A673 (cell line): ENCODE measurements at places on chromosomes 5 and 9. TPM values are rescaled to one million over a fixed set of nuclear protein-coding genes. Genes with fewer than 3 reads are reported as not detected.

DNA sequence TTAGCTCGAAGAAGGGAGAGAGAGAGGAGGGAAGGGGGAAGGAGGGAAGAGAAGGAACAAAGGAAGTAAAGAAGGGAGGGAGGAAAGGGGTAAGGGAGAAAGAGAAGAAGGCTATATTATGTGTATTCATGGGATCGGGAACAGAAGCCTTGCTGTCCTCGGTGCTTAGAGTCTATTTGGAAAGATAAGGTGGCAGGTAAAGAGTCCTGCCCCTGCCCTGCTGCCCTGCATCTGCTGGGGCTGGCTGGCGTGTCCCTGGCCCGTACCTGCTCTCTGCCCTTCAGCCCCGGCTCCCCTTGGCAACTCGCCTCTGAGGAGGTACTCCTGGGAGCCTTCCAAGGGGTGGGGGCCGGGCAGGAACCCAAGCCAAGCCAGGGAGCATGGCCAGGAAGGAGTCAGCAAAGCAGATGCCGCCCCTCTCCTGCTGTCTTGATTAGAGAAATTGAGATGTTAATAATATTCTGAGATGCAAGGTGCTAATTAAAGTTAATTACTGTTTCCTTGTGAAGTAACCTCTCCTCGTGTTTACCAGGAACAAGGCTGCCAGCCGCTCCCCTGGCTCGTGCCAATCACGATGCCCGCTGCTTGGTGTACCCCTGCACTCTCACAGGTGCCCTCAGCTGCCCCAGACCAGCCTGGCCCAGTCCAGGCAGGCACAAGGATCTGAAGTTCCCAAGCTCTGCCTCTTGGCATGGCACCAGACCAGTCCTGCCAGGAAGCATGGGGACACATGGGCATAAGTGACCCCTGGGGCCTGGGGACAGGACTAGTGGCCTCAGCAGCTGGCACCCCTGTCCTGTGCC lies 36.6 kb downstream of the PCDH1 start:
- no peaks in the 10 kb centered on the region for H3K36me3 ChIP-seq
- H3K27me3 ChIP-seq = no peaks in the 10 kb centered on the region
- no peak overlapping the region for H3K4me3 ChIP-seq
- DNase-seq = no peak
- peaks cover 34% of the 10 kb centered on the region for H3K4me1 ChIP-seq

GRCh38 chr5:172501708-172502320 lies 47.5 kb upstream of the SH3PXD2B start:
- H3K4me1 ChIP-seq = no peaks in the 10 kb centered on the region
- H3K36me3 ChIP-seq = no peaks in the 10 kb centered on the region
- no peaks in the 10 kb centered on the region for H3K27me3 ChIP-seq
- DNase-seq = no peak

DNA sequence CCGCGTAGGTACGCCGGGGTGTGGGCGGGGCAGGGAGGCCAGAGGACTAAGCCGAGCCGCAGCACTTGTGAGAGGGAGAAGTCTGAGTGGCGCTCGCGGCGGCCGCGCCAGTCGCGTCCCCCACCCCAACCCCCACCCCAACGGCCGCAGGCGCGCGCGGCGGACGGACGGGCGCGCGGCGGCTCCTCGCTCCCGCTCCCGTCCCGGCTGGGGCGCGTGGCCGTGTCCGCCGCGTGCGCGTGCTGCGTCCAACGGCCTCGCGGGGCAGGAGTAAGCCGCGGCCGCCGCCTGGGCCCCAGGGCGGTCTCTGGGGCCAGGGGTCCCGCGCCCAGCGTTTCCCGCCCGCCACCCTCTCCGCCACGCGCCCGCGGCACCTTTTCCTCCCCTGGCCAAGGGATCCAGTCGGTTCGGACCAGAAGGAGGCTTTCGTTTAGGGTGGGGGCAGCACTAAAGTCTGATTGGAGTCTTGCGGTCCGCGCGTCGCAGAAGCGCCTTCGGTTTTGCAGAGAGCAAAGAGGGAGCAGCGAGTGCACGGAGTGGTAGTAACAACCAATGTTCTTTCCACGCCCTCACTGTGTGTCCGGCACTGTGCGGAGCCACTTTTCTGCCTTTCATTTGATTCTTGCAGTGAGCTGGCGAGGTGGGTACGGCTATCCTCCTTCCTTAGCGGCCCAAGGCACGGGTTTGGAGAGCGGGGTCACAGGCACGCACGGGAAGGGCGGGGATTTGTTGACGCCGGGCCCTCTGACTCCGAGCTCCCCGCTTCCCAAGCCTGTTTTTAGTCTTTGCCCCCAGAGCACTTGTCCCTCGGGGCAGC lies 483 bp downstream of the G3BP1 start:
- DNase-seq = no peak
- H3K27me3 ChIP-seq = no peaks in the 10 kb centered on the region
- peak overlapping the region; percentile 93 for H3K27ac ChIP-seq
- peaks cover 6% of the 10 kb centered on the region for H3K36me3 ChIP-seq
- peak overlapping the region; percentile 82 for H3K4me3 ChIP-seq
- peaks cover 36% of the 10 kb centered on the region for H3K4me1 ChIP-seq

- no peaks in the 10 kb centered on the region for H3K27me3 ChIP-seq
- no peak for DNase-seq
- no peaks in the 10 kb centered on the region for H3K36me3 ChIP-seq
- no peak overlapping the region for H3K4me3 ChIP-seq
- H3K4me1 ChIP-seq = no peaks in the 10 kb centered on the region
Observed at GRCh38 chr9:32171339-32171738, 213.1 kb upstream of the ACO1 start.

GRCh38 chr9:14372437-14373335 lies 58.7 kb upstream of the NFIB start:
- peak; percentile 45 for DNase-seq
- H3K27ac ChIP-seq = no peak overlapping the region
- no peaks in the 10 kb centered on the region for H3K27me3 ChIP-seq
- no peaks in the 10 kb centered on the region for H3K36me3 ChIP-seq

DNA sequence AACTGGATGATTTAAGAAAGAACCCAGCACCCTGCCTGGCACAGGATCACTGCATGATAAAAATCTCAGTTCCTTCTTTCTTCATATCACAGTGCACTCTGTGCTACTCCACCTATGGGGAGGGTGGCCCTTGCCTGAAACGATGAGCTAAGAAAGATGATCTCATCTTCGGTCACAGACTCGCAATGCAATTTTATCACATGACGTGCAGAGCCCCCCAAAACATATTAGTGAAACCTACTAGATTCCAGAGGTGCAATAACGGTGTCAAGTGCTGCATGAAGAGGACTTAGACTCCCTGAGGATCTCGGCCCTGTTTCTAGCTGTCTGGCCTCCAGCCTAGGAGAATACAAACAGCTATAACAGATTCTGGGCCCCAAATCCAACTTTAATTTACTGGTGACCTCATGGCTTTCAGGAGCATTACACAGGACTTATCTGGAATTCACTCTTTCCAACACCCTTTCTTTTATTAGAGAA lies 104.0 kb downstream of the EBF1 start:
- H3K36me3 ChIP-seq = no peaks in the 10 kb centered on the region
- no peak overlapping the region for H3K4me3 ChIP-seq
- no peak overlapping the region for H3K27ac ChIP-seq
- no peak for DNase-seq
- peaks cover 12% of the 10 kb centered on the region for H3K4me1 ChIP-seq

DNA sequence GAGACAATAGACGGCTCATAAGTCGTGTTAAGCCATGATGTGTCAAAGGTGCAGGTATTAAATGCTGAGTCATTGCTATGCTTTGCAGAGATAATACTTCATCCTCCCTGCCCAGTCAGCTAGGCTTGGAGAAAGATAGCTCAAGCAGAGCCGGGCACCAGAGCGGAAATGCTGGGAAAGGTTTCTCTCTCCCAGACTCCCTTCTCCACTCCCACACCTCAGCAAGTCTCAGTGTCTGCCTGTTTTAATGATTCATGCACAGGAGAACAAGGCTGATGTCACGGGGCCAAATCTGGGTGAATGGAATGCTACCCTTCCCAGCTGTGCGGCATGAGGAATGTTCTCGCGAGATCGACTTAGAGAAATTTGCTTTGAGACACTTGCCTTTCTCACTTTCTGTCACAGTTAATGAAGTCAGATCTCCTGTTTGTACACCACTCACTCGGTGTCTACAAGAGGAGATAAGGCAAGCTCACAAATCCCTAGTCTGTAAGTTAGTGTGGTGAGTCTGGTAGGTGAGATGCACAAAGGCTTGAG lies 204.4 kb downstream of the EFNA5 start:
- no peaks in the 10 kb centered on the region for H3K36me3 ChIP-seq
- no peak overlapping the region for H3K4me3 ChIP-seq
- peak; percentile 40 for DNase-seq
- H3K27ac ChIP-seq = no peak overlapping the region
- peaks cover 35% of the 10 kb centered on the region for H3K4me1 ChIP-seq
- H3K27me3 ChIP-seq = no peaks in the 10 kb centered on the region

- H3K36me3 ChIP-seq = no peaks in the 10 kb centered on the region
- no peak for DNase-seq
- no peak overlapping the region for H3K27ac ChIP-seq
- no peaks in the 10 kb centered on the region for H3K4me1 ChIP-seq
- H3K4me3 ChIP-seq = no peak overlapping the region
- peaks cover 4% of the 10 kb centered on the region for H3K27me3 ChIP-seq
Observed at GRCh38 chr9:8437876-8438275, 638.3 kb upstream of the DMAC1 start.

GRCh38 chr5:102772273-102772672 lies 17.2 kb downstream of the PAM start:
- peaks cover 18% of the 10 kb centered on the region for H3K4me1 ChIP-seq
- no peaks in the 10 kb centered on the region for H3K27me3 ChIP-seq
- H3K27ac ChIP-seq = no peak overlapping the region

- no peaks in the 10 kb centered on the region for H3K27me3 ChIP-seq
- H3K4me3 ChIP-seq = no peak overlapping the region
- no peak for DNase-seq
Observed at GRCh38 chr5:134273642-134274395, 47.9 kb upstream of the PPP2CA start.

GRCh38 chr5:127820910-127821553 lies 117.8 kb downstream of the CCDC192 start:
- H3K27ac ChIP-seq = no peak overlapping the region
- no peaks in the 10 kb centered on the region for H3K4me1 ChIP-seq
- no peaks in the 10 kb centered on the region for H3K36me3 ChIP-seq
- H3K27me3 ChIP-seq = peaks cover 25% of the 10 kb centered on the region

GRCh38 chr5:7877851-7878250 lies 8.9 kb downstream of the MTRR start:
- DNase-seq = no peak
- no peak overlapping the region for H3K27ac ChIP-seq
- no peaks in the 10 kb centered on the region for H3K27me3 ChIP-seq
- H3K36me3 ChIP-seq = peaks cover 59% of the 10 kb centered on the region

- DNase-seq = no peak
- H3K27ac ChIP-seq = no peak overlapping the region
- H3K27me3 ChIP-seq = peaks cover 3% of the 10 kb centered on the region
- H3K36me3 ChIP-seq = no peaks in the 10 kb centered on the region
Observed at GRCh38 chr5:159906943-159907342, 9.3 kb upstream of the ADRA1B start.

DNA sequence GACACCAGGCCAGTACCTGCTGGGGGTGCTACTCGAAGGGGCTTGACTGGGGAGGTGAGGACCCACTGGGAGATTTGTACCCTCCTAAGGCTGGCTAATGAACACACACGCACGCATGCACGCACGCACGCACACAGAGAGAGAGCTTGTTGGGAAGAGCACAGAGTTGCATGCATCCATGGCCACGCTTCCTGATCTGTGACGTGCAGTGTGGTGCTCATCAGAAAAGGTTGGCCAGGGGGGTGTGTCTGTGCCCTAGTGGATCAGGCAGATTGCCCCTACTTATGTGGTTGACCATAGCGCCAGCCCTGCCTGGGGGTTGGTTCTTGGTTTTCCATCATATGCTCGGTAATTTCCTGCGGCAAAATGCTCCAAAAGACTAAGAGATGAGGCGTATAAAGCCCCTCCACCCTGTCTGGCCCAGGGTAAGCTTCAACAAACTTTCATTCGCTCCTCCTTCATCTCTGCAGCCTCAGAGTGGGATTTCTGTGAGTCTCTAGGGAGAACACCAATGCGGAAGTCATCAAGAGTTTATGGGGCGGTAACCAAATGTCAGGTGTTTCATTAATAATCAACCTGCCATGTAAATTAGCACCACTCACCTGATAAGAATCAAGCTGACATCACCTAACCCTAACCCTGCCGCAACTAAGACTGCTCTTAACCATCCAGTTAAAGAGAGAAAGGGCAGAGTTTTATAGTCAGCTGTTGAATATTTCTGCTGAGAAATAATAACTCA lies 8.0 kb upstream of the GFI1B start:
- no peak for DNase-seq
- H3K36me3 ChIP-seq = no peaks in the 10 kb centered on the region
- no peak overlapping the region for H3K27ac ChIP-seq

DNA sequence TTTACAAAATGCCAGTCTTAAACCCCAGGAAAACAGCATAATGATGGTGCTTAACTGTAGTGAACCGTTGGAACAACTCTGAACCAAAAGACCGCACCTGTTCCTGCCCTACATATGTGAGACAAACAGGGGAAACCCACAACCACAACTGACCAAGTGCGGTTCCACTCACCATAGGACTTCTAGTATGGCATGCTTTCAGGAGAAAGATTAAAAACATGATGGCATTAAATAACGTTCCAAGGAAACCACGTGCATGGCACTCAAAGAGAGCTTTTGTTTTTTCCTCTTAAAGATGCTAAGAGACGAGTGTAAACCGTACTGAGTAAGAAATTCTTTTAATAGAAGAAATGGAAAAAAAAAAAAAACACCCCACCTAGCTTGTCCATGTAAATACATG lies 119.8 kb downstream of the SSBP2 start:
- H3K4me1 ChIP-seq = peaks cover 12% of the 10 kb centered on the region
- H3K4me3 ChIP-seq = no peak overlapping the region
- no peaks in the 10 kb centered on the region for H3K36me3 ChIP-seq
- H3K27ac ChIP-seq = no peak overlapping the region
- H3K27me3 ChIP-seq = no peaks in the 10 kb centered on the region

DNA sequence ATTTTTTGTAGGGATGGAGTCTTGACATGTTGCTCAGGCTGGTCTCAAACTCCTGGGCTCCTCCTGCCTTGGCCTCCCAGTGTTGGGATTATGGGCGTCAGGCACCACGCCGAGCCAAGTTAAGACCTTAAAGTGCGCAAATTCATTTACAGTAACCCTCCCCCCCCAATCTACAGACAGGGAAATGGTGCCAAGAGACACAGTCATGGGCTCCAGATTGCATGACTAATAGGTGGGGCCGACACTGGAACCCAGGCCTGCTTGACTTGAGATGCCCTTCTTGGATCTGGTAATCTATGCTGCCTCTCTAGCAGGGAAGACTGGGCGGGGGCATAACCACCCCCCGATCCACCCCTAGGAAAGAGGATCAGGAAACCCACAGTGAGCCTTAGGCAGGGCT lies 19.5 kb downstream of the TTF1 start:
- no peak overlapping the region for H3K27ac ChIP-seq
- no peak for DNase-seq
- no peak overlapping the region for H3K4me3 ChIP-seq
- H3K36me3 ChIP-seq = peaks cover 78% of the 10 kb centered on the region

Gene RAB3C
- 0.07 and 0.64 TPM in 2 replicates for total RNA-seq

Gene ADAMTS19
- not detected in 2 replicates for total RNA-seq

Gene ENHO
- 1.2 and 2.8 TPM in 2 replicates for total RNA-seq

Gene SPINK4
- total RNA-seq = not detected in 2 replicates

Gene AJM1
- 1.8 and 2.0 TPM in 2 replicates for total RNA-seq

Gene ZDHHC12
- 32.6 and 35.2 TPM in 2 replicates for total RNA-seq

Gene SPINK7
- not detected in 2 replicates for total RNA-seq

Gene STPG3
- 0.35 TPM in 1 of 2 replicates, not detected in the other for total RNA-seq

Gene SPEF2
- total RNA-seq = 1.5 and 1.7 TPM in 2 replicates

Gene LURAP1L
- total RNA-seq = 0.60 and 0.96 TPM in 2 replicates

Gene DMRT2
- total RNA-seq = not detected in 2 replicates

Gene MEGF10
- 0.71 and 0.87 TPM in 2 replicates for total RNA-seq
